Activated naive CD8-positive, alpha-beta T cell treated with anti-CD3 and anti-CD28 coated beads for 36 hours (primary cell): ENCODE measurements at places on chromosomes 1 and 21. TPM values are rescaled to one million over a fixed set of nuclear protein-coding genes. Genes with fewer than 3 reads are reported as not detected.

CD52 gene
- 278 TPM for total RNA-seq

DNA sequence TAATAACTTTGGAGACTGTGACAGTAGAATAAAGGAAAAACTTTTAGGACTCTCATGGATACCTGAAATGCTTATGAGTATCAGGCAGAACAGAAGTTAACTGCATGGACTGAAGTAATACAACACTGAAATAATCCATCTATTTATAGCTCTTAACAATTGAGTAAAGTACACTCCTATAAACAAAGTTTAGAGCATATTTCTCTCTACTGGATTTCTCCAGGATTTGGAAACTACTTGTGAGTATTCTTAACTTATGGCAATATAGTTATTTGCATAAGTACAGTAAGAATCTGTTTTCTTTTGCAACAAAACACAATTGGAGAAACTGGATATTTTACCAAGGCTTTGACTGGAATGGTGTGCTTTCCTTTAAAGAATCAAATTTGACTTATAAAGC, 9.9 kb upstream of the CD48 start:
- DNase-seq, result no peak

EPHB2 gene
- not detected for total RNA-seq

SLC45A3 gene
- 0.45 TPM for total RNA-seq

DNA sequence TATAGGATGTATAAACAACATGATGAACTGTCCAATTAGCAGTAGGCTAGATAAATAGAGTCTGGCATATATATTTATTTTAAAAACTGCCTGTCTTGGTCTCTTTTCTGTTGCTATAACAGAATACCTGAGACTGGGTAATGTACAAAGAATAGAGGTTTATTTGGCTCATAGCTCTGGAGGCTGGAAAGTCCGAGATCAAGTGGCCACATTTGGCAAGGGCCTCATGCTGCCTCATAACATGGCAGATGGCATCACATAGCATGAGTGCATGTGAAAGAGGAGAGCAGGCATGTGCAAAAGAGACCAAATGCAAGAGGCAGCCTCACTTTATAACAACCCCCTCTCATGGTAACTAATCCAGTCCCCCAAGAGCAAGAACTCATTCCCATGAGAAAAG, 6.0 kb downstream of the STYXL2 start:
- DNase-seq, result no peak

- DNase-seq, result peak; percentile 62
Measured at GRCh38 chr1:2786329-2787162, 14.9 kb downstream of the TTC34 start.

GRCh38 chr1:223421025-223421424, 27.8 kb downstream of the CCDC185 start:
- DNase-seq, result no peak

DNA sequence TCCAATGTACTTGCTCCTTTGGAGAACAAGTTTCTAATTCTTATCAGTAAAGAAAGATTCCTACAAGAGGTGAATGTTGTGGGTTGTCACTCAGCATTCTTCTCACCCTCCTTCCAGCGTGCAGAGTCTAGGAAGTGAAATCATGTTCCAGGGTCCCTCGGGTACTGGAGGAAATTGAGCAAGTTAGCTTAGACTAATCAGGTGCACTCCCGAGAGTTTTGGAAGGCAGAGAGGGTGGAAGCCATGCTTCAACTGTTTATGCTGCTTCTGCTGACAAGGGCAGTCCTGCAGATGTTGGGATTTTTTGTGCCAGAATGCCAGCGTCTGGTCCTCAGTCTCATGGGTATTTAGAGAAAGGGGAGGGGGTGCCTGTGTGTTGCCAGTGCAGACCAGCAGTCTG, 5.3 kb upstream of the C1orf115 start:
- DNase-seq, result no peak

INSRR gene
- 0.12 TPM for total RNA-seq

RAP1GAP gene
- total RNA-seq, result 0.66 TPM
